Diencephalon (tissue), 1 donor: ENCODE measurements at places on chromosomes 7 and 10. TPM values are rescaled to one million over a fixed set of nuclear protein-coding genes. Genes with fewer than 3 reads are reported as not detected.

The DGKI gene
- 93.9 TPM for total RNA-seq

The FAM25A gene
- total RNA-seq = not detected

The AKR1B15 gene
- total RNA-seq = not detected

The FAM3C gene
- total RNA-seq = 151 TPM

The PNLIPRP2 gene
- not detected for total RNA-seq

The NDUFB8 gene
- total RNA-seq = 155 TPM

The CYP26C1 gene
- 0.23 TPM for total RNA-seq

The STEAP1 gene
- total RNA-seq = 1.2 TPM

The FAM131B gene
- total RNA-seq = 78.4 TPM

The CAMK2B gene
- 112 TPM for total RNA-seq

The TMEM176A gene
- 1.2 TPM for total RNA-seq

The FXYD4 gene
- not detected for total RNA-seq

The ZNF804B gene
- 8.3 TPM for total RNA-seq

The ADRA2A gene
- 6.0 TPM for total RNA-seq

The CYP2E1 gene
- 18.0 TPM for total RNA-seq

The TNRC18 gene
- total RNA-seq = 78.0 TPM

The MYL10 gene
- total RNA-seq = not detected

The NKX1-2 gene
- total RNA-seq = 1.8 TPM

The SDK1 gene
- total RNA-seq = 18.9 TPM

The HIPK2 gene
- total RNA-seq = 35.3 TPM

The XRCC2 gene
- 4.6 TPM for total RNA-seq

The LRRC61 gene
- total RNA-seq = 12.9 TPM

The SLC13A4 gene
- total RNA-seq = 18.9 TPM

The C1QL3 gene
- total RNA-seq = 18.0 TPM

The PLXDC2 gene
- total RNA-seq = 45.0 TPM

The ZNF398 gene
- total RNA-seq = 25.4 TPM

The NUDT1 gene
- total RNA-seq = 15.5 TPM
